ENCODE measurements at places on chromosomes 4 and X.

- no peak for DNase-seq
These were observed 404.6 kb downstream of the PRDM5 start for GRCh38 chr4:120517966-120518365.

GRCh38 chrX:154712781-154713740, 37.8 kb downstream of the GAB3 start:
- DNase-seq = no peak

GRCh38 chrX:150767475-150768131, 74.4 kb downstream of the MTMR1 start:
- DNase-seq = no peak

GRCh38 chr4:2299794-2300193, 37.9 kb upstream of the MXD4 start:
- DNase-seq = no peak

GRCh38 chr4:30427932-30428331, 292.2 kb upstream of the PCDH7 start:
- DNase-seq = no peak

- DNase-seq = no peak
These were observed 6.0 kb downstream of the HMGN5 start for GRCh38 chrX:81195712-81196111.

GRCh38 chr4:166153548-166153947, 280.5 kb downstream of the TLL1 start:
- DNase-seq = no peak

DNA sequence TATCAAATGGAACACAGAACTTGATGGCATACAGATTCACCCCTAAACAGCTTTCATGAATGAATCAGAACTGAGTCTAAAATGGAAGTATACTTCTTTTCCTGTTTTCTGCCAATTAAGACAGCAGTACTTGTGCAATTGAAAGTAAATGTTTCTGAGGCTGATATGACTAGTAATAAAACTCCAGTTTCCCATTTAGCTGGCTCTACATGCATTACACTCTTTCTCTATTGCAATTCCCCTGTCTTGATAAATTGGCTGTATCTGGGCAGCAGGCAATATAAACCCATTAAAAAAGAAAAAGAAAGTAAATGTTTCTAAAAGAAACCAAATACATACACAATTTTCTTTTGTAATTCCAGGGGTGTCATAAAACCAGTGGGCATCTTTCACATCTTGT, 4.6 kb downstream of the NOA1 start:
- DNase-seq = no peak

- DNase-seq = no peak
These were observed 7.8 kb upstream of the TMEM144 start for GRCh38 chr4:158202481-158202880.

DNA sequence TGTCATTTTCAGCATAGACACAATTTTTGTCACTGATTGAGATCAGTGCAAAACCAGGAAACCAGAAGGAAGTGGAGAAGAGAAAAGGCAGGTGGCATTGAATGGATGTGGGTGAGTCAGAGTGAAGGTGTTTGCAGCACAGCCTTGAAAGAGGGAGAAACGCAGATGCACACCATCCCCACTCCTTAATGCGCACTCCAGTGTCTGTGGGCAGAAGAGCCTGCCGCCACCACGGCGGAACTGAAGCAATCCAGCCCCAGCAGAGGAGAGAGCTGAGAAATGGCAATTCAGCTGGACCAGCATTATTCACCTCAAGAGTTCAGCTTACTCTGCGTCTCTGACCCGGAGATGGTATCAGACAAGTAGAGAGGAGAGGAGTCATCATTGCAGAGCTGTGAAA, 393.1 kb upstream of the FRG1 start:
- no peak for DNase-seq

GRCh38 chrX:71586929-71587328, 8.7 kb downstream of the GCNA start:
- no peak for DNase-seq

All from DMS79 (cell line).